ENCODE measurements at places on chromosomes 5 and 9.

GRCh38 chr9:133635098-133635497 is 1.1 kb upstream of the DBH start:
- DNase-seq = no peak

- DNase-seq = no peak
These were observed 4.2 kb upstream of the FGF18 start for GRCh38 chr5:171415115-171415730.

DNA sequence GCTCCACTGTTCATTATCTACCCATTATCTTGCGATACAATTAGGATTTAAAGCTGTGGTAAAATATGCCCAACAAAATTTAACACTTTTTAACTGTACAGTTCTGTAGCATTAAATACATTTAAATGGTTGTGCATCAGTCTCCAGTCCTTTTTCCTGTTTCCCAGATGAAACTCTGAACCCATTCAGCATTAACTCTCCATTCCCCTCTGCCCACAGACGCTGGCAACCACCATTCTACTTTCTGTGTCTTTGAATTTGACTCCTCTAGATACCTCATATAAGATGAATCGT is 2.9 kb upstream of the TRIM7 start:
- no peak for DNase-seq

GRCh38 chr9:74006935-74007334 is 490.2 kb upstream of the RORB start:
- no peak for DNase-seq

GRCh38 chr9:98807070-98807813 is at the start of gene GALNT12:
GALNT12 (plus strand) TSS chr9:98807670; CDS start chr9:98807699, 29 bp downstream.
- DNase-seq = no peak

DNA sequence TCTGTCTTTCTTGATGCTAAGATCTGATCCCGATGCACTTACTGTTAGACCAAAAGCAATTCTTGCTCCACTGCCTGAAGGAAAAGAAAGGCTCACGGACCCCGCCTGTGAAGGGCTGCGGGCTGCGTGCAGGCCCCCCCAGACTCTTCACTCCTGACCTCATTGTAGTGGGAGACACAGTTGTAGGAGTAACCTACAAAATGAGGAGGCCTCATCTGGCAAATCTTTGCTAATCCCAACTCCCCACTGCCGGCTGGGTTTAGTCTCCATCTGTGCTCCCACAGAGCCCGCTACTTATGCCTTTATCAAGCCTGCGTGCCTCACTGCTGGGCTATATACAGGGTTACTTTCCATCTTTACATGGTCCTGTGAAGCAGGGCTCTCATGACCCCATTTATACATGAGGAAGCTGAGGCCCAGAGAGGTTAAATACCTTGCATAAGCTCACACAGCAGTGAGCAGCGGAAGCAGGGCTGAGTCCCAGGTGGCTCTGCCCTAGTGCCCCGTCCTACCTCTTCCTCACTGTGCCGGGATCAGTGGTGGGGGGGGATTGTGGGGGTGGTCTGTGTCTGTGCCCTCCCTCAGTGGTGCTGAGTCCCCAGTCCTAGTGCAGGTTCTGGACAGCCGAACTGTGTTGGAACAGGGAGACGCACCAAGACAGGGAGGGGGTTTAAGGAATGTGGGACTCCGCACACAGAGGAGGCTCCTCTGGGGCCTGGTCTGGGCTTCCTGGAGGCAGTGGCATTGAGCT is 43.9 kb upstream of the RNF130 start:
- no peak for DNase-seq

GRCh38 chr5:74266836-74267235 is 373.7 kb downstream of the ENC1 start:
- no peak for DNase-seq

DNA sequence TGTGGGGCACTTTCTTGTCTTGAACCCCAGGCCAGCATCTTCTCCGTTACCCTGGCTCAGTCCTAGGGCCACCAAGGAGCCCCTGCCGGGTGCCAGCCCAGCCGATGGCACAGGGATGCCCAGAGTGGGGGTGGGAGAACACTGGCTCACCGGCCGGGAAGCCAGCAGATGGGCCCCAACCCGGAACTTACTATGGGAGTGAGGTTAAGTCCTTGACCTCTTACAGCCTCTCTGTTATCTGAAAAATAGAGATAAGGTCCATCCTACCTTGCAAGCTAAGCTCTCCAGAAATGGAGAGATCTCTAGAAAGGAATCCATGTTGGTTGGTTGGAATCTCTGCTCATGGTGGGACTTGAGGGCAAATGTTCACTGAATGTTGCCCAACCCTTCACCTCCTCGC is 20.8 kb downstream of the SH3PXD2B start:
- DNase-seq = no peak

Data from activated CD4-positive, CD25-positive, alpha-beta regulatory T cell (primary cell).